MCF 10A (cell line): ENCODE measurements at places on chromosomes 11 and 22. TPM values are rescaled to one million over a fixed set of nuclear protein-coding genes. Genes with fewer than 3 reads are reported as not detected.

PNPLA5 gene
- total RNA-seq: not detected in 2 replicates

NFAM1 gene
- not detected in 2 replicates for total RNA-seq

C11orf21 gene
- total RNA-seq: not detected in 2 replicates

OR4A5 gene
- not detected in 2 replicates for total RNA-seq

CCDC73 gene
- 0.09 and 0.17 TPM in 2 replicates for total RNA-seq

KCNQ1 gene
- not detected in 2 replicates for total RNA-seq

CALCA gene
- not detected in 2 replicates for total RNA-seq

LDHAL6A gene
- total RNA-seq: not detected in 2 replicates

CHRNA10 gene
- 2.3 and 2.5 TPM in 2 replicates for total RNA-seq

RANBP1 gene
- total RNA-seq: 126 and 195 TPM in 2 replicates

LRRC32 gene
- not detected in 2 replicates for total RNA-seq

GNAZ gene
- 0.82 and 0.98 TPM in 2 replicates for total RNA-seq

OR2AG1 gene
- total RNA-seq: not detected in 2 replicates

OR10A6 gene
- total RNA-seq: not detected in 2 replicates

OVCH2 gene
- total RNA-seq: 0.79 and 0.91 TPM in 2 replicates

HSD17B12 gene
- total RNA-seq: 110 and 117 TPM in 2 replicates

TXN2 gene
- total RNA-seq: 61.5 and 83.2 TPM in 2 replicates

SCT gene
- total RNA-seq: not detected in 2 replicates

ATXN10 gene
- 149 and 193 TPM in 2 replicates for total RNA-seq

GRK2 gene
- total RNA-seq: 48.1 and 50.1 TPM in 2 replicates

SPCS2 gene
- 198 and 217 TPM in 2 replicates for total RNA-seq

ADORA2A gene
- total RNA-seq: 0.96 and 1.4 TPM in 2 replicates

SOX10 gene
- not detected in 2 replicates for total RNA-seq

LARGE2 gene
- total RNA-seq: 0.52 and 0.91 TPM in 2 replicates

NPAS4 gene
- total RNA-seq: not detected in 2 replicates

USP28 gene
- 15.8 and 17.2 TPM in 2 replicates for total RNA-seq

SCARF2 gene
- 0.35 and 0.88 TPM in 2 replicates for total RNA-seq

KRTAP5-1 gene
- not detected in 2 replicates for total RNA-seq

RASGRP2 gene
- total RNA-seq: not detected in 2 replicates

ASRGL1 gene
- total RNA-seq: 0.65 TPM in 1 of 2 replicates, not detected in the other

YAP1 gene
- total RNA-seq: 139 and 158 TPM in 2 replicates
